Fibroblast of gingiva (primary cell): ENCODE measurements at places on chromosomes 4 and X.

DNA sequence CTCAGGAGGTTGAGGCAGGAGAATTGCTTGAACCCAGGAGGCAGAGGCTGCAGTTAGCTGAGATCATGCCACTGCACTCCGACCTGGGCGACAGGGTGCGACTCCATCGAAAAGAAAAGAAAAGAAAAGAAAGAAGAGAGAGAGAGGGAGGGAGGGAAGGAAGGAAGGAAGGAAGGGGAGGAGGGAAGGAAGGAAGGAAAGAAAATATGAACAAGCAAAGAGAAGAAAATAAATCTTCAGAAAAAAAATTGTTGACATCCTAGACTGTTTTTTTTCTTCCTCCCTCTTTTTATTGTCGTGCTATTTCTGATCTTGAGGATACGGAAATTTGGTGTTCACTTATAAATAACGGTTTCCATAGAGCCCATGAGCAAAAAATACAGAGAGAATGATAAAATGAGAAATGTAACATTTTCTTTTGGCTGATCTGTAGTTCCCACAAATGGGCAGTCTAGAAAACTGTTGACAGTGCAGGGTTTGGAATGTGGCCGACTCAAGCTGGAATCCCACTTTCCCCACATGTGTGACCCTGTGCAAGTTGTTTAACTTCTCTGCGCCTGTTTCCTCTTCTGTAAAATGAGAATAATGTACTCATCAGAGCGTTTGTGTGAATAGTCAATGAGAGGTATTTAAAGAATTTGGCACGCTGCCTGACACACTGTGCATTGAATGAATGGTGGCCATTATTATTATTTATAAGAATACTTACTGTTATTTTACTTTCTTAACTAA lies 19.4 kb downstream of the SORBS2 start:
- DNase-seq: peak; percentile 69

GRCh38 chr4:175440786-175441185 lies 371.3 kb downstream of the GPM6A start:
- no peak for DNase-seq

GRCh38 chrX:86946569-86946968 lies 571.0 kb upstream of the KLHL4 start:
- no peak for DNase-seq

GRCh38 chrX:72245461-72246089 lies 6.7 kb upstream of the ERCC6L start:
- peak; percentile 43 for DNase-seq

DNA sequence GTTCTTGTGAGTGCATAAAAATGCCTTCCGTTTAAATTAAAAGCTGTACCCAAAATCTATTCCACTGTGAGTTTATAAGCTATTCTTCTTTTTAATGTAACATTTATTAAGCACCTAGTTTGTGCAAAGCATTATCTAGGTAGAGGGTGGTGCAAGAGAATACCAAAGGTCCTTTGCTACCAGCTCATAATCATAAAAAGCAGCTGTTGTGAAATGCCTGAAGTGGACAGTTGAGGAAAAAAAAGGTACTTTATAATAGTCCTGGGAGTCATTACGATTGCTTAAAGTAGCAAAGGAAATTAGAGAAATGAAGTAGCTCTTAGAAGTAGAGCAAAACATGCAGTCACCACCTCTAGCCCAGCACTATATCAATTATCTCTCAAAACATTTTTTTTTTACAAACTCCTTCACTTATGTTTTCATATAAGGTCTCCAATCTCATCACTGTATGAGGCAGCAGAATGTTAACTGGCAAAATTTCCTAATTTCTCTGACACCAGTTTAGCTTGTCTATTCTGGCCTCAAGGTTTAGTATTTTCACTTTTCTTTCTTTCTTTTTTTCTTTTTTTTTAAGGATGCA lies 2.1 kb downstream of the MBNL3 start:
- DNase-seq: no peak

- no peak for DNase-seq
These were observed 29.4 kb upstream of the SLAIN2 start for GRCh38 chr4:48311896-48312295.

DNA sequence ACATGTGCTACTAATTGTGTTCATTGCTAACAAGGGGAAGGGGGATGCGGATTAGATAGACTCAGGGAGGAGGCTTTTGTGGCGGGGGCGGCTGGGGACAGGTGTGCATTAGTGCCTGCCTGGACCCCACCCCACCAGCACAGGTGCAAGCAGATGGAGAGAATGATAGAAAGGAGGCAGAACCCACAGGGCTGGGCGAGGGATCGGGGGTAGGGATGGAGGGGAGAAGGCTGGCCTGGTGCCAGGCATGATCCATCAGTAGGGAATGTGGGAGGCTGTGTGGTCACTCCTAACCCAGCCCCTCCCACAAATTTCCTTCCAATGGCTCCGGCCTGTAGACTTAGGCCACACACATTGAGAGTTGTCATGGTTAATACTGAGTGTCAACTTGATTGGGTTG lies 30.5 kb upstream of the CRMP1 start:
- no peak for DNase-seq

DNA sequence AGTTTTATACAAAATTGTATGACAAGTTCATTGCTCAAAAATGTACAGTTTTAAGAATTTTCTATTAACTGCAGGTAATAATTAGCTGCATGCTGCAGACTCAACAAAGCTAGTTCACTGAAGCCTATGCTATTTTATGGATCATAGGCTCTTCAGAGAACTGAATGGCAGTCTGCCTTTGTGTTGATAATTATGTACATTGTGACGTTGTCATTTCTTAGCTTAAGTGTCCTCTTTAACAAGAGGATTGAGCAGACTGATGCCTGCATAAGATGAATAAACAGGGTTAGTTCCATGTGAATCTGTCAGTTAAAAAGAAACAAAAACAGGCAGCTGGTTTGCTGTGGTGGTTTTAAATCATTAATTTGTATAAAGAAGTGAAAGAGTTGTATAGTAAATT lies 131.0 kb downstream of the TET2 start:
- no peak for DNase-seq

- DNase-seq: no peak
These were observed 10.4 kb downstream of the FAM53A start for GRCh38 chr4:1673671-1674070.

DNA sequence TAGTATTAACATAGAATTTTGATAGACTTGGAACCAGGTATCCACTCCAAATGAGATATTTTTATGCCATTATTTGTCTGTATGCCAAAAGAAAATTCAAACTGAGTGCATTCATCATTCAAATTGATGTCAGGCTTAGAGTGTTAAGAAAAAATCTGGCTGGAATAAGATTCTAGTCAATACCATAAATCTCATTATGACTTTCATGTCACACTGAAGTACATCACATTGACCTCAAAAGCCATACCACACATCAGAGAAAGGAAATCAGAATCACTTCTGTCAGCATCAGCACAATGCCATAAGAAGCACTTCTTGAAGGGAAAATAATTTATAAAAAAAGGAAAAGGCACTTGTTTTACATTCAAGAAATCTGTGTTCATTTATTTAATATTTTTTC lies 119.0 kb upstream of the BMP3 start:
- no peak for DNase-seq
